ENCODE measurements at places on chromosomes 6 and 20.

DNA sequence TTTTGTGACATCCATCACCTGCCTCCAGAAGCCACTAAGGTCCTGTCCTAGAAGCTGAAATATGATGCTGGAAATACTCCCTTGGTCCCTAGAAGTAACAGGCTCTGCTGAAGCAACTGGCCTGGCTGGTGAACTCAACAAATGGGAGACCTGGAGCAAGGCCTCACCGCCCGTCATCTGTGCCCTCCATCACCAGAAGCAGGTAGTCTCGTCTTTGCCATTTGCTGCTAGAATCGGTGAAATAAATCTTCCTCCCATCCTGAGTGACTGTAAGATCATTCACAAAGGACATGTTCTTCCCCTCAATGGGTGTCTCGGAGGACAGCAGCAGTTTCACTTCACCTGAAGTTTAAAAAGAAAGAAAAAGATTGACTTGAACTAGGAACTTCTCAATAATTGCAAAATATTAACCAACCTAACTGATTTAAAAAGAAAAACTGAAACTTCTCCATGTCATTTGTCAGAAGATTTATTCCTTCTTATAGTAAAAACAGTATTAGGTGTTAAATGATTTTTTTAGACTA is 21.0 kb downstream of the CST7 start:
- no peak for DNase-seq

- no peak for DNase-seq
Measured at GRCh38 chr6:169714178-169714577, 10.1 kb downstream of the PHF10 start.

DNA sequence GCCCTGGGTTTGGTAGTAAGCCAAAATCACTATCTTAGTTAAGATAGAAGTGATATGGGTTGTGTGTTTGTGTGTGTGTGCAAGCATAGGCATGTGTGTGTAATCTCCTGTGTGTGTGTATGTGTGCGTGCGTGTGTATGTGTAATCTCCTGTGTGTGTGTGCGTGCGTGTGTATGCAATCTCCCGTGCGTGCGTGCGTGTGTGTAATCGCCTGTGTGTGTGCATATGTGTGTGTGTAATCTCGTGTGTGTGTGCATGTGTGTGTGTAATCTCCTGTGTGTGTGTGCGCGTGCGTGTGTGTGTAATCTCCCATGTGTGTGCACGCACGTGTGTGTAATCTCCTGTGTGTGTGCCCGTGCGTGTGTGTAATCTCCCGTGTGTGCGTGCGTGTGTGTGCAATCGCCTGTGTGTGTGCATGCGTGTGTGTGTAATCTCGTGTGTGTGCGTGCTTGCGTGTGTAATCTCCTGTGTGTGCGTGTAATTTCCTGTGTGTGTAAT is 219.3 kb upstream of the GGTLC1 start:
- DNase-seq, result no peak

DNA sequence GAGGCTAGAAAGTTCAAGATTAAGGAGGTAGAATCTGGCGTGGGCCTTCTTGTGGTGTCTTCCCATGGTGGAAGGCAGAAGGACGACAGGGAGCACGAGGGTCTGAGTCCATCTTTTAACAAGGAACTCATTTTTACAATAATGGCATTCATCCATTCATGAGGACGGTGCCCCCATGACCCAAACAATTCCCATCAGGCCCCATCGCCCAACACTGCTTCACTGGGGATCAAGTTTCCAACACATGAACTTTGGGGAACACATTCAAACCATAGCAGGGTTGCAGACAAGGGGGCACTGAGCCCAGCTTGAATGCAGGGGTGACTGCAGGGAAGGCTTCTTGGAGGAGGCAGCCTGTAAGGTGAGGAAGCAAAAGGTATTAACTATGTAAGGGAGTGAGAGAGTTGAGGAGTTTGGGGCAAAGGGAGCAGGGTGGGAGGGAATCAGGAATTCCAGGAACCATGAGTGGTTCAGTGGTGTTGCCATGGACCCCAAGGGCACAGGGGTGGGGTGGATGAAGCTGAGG is 5.5 kb downstream of the RAB44 start:
- DNase-seq, result no peak

- DNase-seq, result no peak
Measured at GRCh38 chr20:761418-762381, 6.6 kb downstream of the SLC52A3 start.
